ENCODE measurements at places on chromosomes 1 and 21.

DNA sequence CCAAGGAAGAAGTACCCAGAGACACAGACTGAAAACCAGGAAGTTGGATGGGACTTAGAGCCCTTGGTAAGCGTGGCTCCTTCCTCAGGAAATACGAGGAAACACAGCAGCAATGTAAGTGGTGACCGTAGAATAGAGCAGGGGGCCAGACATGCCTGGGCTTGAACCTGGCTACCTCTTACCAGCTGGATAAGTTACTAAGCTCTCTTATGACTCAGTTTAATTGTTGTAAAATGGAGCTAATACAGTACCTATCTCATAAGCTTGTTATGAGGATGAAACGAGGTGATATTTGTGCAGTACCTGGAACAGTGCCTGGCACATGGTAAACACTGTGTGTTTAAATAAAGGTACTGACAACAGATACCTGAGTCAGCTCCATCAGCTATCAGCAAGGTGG is 19.2 kb downstream of the EBNA1BP2 start:
- DNase-seq, result no peak

- DNase-seq, result no peak
Observed at GRCh38 chr1:52976183-52977035, 49.3 kb downstream of the SCP2 start.

DNA sequence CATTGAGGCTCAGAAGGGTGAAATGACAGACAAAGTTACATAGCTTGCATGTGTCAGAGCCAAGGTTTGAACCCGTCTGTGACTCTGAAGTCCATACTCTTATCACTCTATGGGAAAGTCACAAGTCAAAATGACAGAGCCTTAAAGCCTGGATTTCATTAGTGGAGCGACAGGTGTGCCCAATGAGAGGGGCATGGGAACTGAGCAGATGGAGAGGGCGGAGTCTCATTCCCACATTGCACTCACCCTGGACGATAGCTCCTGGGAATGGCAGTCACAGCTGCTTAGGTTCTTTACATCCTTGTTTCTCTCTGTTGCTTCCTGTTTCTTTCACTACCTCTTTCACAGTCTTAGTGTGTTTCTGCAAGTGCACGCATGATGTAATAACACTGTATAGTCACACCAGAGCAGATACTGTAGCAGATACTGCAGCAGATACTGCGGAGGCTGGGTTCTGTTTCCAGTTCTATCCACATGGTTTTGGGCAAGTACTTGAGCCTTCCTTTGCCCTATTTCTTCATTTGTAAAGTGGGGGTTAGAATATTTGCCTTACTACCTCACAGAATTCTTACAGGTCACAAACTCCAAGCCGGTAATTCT is 127.2 kb downstream of the ZSCAN20 start:
- DNase-seq, result no peak

DNA sequence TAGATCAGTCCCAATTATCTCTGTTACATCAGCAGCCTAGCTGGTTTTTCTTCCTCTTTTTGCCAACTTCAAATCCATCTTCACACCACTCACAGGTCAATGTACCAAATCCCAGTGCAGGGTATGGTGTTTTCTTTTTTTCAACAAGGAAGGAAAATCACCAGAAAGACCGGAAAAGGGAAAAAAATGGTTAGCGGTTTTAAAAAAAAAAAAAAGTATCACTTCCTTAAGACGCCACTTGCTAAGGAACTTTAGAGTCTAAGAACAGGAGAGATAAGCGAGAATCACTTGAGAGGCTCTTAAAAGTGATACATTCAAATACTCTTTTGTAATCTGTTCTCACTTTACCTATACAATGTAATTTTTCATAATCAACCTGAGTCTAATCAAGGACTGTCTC is 3.1 kb upstream of the OR10J1 start:
- DNase-seq, result no peak

DNA sequence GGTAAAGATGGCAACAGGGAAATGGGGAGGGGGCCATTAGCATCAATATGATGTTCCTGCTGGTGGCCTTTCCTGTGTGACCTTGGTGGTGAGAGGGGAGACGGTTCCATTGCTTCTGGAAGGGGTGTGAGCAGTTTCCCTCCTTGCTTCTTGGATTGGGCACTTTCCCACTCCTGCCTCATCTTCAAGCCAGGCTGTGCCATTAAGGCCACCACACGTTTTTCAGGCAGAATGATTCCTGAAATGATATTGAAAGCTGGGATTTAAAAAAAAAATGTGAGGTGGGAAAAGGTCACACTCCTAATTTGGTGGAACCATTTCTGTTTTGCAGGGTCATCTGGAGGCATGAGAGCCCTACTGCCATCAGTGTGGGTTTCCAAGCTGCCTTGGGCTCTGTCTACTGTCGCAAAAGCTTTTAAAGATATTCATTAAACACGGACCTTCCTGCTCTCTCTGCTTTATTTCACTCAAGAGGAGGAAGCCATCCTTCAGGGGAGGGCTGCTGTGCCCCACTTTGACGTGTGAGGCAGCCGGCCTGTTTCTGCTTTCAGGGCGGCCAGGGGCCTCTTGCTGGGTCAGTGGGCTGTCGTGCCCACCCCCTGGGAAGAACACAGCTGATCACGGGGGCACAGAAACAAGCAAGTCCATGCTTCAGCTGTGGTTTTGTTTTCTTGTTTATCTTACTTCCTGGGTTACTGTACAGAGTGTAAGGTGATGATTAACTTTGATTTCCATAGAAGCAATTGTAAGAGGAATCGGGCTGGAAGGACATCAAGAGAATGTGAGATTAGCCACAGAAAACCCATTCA is 8.0 kb downstream of the RIIAD1 start:
- no peak for DNase-seq

DNA sequence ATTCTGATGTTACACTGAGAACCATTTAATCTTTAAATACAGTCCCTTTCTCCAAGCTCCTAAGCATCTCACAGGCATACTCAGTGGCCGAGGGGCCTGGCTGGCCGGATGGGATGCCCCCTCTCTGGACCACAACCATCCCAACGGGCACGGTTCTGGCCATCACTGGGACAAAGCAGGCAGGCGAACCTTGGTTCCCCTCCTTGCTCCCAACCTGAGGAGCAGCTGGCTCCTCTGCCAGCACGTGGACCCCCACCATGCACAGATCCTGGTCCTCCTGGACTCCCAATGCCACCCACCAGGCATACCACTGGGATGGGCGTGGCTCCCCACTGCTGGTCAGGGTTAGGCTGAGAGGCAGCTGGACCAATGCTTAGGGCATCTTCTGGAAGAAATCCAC is 19.8 kb upstream of the PRDM16 start:
- no peak for DNase-seq

DNA sequence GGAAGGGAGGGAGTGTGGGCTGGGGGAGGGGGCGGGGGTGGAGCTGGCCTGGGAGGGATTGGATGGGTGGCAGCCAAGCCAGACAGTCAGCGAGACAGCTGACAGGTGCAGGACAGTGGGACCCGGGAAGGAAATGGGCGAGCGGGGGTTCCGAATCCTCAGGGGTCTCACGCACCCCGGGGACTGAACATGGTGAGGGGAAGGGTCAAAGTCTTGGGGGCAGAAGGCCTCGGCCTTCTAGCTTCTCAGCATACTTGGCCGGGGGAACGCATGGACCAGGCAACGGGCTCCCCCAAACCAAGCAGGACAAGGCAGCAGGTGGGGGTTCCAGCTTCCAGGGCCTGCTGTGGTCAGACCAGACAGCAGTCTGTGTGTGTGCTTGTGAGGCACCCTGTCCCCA is 23.1 kb downstream of the CASZ1 start:
- DNase-seq, result no peak

DNA sequence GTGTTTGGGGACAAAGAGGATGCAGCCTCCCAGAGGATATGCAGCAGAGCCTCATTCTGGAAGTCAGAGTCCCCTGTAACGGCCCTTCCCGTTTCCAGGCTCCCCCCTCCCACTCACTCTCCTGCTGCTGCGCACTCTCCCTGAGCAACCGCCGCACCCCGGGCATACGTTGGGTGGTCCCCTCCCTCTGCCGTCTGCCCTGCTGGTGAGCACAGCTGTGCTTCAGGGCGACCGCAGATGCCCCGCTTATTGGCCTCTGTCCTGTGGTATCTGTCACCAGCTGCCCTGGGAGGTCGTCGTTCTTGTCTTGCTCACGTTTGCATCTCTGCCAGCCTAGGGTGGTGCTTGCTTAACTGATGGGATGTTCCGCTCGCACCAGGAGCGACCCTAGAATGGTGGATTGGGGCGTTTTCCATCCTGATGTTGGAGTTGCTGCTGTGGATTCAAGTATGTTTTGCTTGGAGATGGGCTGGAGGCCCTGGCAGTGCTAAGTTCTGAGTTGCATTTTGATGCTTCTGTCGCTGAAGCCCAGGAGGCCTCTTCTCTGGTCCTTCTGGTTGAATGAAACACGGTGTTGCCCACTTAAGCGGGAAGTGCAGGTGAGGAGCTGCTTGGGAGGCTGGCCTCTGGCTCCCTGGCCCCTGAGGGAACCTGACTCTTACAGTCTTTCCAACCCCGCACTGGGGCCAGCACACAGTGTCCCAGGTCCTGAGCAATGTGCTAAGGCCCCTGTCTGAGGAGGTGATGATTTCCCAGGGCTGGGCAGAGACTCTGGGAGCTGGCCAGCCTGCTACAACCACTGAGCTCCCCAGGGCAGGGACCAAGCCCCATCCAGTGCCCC is 3.2 kb downstream of the TMEM201 start:
- no peak for DNase-seq

GRCh38 chr1:58883037-58883887 is 99.4 kb upstream of the JUN start:
- DNase-seq, result no peak

DNA sequence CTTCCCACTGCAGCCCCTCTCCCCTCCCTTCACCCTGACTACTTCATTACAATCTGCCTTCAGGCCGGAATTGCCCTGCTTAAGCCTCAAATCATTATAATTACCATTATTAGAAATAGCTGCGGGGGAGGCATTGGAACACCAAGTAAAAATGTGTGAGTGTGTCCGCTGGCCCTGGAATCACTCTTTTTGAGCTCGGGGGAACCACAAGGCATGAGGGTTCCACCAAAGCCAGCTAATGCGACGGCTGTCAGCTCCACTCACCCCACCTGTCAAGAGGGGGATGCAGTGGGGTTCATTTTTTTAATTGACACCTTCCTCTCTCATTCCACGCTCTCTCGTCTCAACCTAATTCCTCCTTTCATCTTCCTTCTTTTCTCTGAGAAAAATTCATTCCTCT is 177.2 kb downstream of the PBX1 start:
- no peak for DNase-seq

DNA sequence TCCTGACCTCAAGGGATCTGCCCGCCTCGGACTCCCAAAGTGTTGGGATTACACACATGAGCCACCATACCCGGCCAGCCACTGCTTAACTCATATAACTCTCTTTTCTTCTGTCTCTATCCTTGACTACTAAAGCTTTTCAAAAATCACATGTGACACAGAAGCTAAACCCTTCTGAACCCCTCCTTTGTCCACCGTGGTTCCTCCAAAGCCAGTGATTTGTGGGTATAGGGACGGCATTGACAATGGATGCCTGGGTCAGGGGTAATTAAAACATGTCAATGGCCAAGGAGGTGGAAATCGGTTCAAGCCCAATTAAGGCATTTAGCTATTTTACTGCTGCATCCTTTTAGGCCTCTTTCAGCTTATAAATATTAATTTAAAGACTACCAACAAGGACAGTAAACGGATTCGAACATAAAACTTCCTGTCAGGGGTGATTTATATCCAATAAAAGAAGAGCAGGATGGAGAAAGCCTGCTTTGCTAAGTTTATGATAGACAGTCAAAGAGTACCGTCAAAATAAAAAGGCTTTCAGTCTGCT is 242.3 kb downstream of the GPATCH2 start:
- DNase-seq, result no peak

DNA sequence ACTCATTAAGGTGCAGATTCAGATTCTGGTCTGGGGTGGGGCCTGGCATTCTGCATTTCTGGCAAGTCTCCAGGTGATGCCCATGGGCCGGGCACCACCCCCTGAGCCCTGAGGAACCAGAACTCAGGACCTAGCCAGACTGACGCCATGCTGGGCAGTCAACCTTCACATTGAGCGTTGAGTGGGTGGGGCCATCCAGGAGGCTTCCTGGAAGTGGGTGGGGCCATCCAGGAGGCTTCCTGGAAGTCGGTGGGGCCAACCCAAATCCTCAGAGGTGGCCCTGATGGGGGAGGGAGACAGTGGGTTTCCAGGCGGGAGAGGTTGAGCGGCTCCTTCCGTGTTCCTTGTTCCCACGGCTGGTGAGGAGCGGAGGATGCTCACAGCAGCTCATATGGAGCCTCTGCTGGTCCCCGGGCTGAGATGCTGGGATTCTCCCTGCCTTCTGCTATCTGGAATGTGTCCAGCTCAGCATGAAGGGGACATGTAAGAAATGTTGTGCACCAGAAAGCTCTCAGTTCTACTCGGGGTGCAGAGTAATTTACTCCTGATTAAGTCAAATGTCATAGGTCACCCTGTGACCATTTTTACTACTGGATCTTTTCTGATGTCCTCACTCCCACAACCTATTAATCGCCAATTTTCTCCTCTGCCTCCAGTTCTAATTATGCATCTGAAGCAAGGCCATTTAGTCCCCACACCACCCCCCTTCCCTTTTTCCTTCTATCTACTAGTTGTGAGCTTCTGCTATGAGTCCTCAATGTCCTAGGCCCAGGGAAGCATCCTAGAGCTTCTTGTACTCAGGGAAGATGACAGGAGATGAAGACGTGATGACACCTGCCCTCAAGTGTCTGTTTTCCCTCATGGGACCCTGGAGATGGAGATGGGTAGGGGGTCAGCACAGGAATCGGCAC is 435.4 kb downstream of the PTPRU start:
- no peak for DNase-seq

DNA sequence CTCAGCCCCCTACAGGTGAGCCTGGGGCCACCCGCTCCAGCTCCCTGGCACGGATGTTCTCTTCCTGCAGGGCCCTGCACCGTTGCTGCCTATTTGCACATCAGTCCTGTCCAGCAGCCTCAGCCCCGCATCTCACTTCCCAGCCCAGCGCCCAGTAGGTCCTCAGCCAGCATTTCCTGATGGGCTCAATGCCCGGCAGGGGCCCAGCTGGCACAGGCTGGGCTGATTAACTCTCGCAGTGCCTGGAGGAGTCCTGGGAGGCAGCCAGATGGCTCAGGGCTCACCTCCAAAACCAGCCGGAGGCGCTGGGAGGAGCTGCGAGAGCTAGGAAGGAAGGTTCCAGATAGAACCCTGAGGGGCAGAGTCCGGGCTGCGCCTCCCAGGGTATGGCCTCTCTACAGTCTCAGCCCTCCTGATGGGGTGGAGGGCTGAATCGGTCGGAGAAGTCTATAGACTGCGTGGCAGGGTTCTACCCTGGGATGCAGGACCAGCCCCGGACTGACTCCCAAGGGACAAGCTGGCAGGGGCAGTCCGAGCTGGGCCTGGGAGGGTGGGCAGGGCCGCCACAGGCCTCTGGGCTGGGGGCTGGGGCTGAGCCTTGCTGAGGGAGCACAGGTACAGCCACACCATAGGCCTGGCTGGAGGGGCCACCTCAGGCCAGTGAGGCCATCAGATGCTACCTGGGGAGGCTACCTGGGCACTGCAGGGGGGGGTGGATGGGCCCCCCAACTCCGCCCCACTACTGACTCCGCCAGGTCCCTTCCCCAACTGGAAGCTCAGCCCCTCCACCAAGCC is 19.2 kb upstream of the CLSTN1 start:
- no peak for DNase-seq

GRCh38 chr1:95003433-95003738 is 69.4 kb downstream of the ALG14 start:
- no peak for DNase-seq

DNA sequence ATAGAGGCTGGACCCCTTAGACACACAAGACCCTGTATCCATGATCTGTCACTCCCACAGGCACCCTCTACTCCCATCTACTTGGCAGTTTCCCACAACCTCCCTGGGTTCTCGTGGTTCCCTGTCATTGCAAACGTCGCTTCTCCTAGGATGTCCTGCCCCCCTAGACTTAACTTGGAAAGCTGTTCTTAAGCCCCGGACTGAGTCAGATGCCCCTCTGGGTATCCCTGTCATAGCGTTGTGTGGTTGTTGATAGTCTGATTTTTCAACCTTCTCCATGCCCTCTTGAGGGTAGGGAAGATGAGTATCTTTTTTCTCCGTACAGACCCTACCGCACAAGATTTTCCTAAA is 11.8 kb downstream of the RCC1 start:
- DNase-seq, result no peak

All from effector CD8-positive, alpha-beta T cell (primary cell).